Naive thymus-derived CD8-positive, alpha-beta T cell (primary cell): ENCODE measurements at places on chromosomes 4 and X. TPM values are rescaled to one million over a fixed set of nuclear protein-coding genes. Genes with fewer than 3 reads are reported as not detected.

The SERPINA7 gene
- total RNA-seq, result not detected

The HSFX3 gene
- total RNA-seq, result not detected

The SMPX gene
- not detected for total RNA-seq

DNA sequence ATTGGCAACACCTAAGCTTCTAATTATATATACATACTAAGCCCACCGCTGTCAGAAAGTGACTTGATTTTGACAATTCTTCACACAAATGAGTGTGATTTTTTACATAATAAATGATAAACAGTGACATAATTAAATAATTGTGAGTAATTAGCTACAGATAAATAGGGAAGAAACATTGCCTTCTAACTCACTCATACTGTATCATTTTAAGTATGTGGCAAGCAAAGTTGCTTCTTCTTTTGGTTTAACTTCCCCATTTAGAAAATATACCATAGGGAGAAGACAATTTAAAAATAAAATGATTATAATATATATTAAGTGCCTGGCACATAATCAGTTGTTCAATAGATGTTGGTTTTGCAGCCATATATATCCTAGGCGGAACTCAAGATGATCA is 644.2 kb downstream of the FSTL5 start:
- no peaks in the 10 kb centered on the region for H3K4me1 ChIP-seq
- H3K27me3 ChIP-seq, result no peaks in the 10 kb centered on the region
- no peaks in the 10 kb centered on the region for H3K36me3 ChIP-seq
- DNase-seq, result no peak
- no peak overlapping the region for H3K27ac ChIP-seq

DNA sequence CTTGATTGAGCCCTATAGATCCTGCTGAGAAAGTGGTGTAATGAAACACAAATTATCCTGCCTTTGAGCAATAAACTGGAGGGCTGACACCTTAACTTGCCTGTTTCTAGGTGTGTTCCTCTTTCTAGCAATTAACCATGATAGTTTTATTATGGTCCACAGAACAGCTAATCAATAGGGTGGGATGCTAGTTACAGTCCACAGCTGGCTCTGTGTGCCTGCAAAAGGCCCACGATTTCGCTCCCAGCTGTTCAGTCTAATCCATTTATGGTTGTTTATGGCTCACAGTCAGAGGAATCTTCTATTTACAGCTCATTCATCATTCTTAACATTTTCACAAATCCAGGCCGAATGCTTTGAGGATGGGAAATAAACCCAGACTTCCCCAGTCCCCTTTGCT is 674.9 kb downstream of the SMARCA1 start:
- H3K36me3 ChIP-seq, result no peaks in the 10 kb centered on the region
- DNase-seq, result no peak
- H3K4me1 ChIP-seq, result no peaks in the 10 kb centered on the region
- no peak overlapping the region for H3K27ac ChIP-seq
- no peaks in the 10 kb centered on the region for H3K27me3 ChIP-seq
- no peak overlapping the region for H3K4me3 ChIP-seq

- peaks cover 2% of the 10 kb centered on the region for H3K27me3 ChIP-seq
- no peaks in the 10 kb centered on the region for H3K36me3 ChIP-seq
- DNase-seq, result no peak
- H3K4me1 ChIP-seq, result peaks cover 4% of the 10 kb centered on the region
These were observed 77.9 kb downstream of the WWC2 start for GRCh38 chr4:183177001-183177400.

GRCh38 chr4:7941965-7942496 is 2.4 kb upstream of the AFAP1 start:
- peaks cover 14% of the 10 kb centered on the region for H3K4me1 ChIP-seq
- H3K27me3 ChIP-seq, result no peaks in the 10 kb centered on the region
- H3K36me3 ChIP-seq, result no peaks in the 10 kb centered on the region
- no peak overlapping the region for H3K4me3 ChIP-seq

GRCh38 chr4:120819805-120820437 is 102.6 kb downstream of the PRDM5 start:
- no peaks in the 10 kb centered on the region for H3K4me1 ChIP-seq
- no peak overlapping the region for H3K27ac ChIP-seq
- no peaks in the 10 kb centered on the region for H3K36me3 ChIP-seq
- DNase-seq, result no peak
- H3K27me3 ChIP-seq, result no peaks in the 10 kb centered on the region

DNA sequence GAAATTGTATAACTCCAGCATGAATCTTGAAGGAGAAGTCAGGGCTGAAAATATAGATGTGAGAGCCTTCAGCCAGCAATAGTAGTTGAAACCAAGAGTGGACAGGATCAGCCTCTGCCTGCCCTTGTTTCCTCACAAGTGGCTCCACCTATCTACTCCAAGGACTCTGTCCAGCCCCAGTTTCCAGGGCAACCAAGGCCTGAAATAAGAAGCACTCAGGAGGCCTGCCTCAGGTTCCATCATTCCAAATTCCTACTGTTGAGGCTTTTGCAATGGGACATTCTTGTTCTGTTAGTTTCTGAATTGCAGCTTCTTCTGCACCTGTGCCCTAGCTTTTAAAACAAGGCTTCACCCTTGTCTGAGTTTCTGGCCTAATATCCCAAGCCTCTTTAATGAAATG is 41.6 kb downstream of the TRPC5OS start:
- no peaks in the 10 kb centered on the region for H3K36me3 ChIP-seq
- no peak overlapping the region for H3K27ac ChIP-seq
- peaks cover 4% of the 10 kb centered on the region for H3K27me3 ChIP-seq
- DNase-seq, result no peak

DNA sequence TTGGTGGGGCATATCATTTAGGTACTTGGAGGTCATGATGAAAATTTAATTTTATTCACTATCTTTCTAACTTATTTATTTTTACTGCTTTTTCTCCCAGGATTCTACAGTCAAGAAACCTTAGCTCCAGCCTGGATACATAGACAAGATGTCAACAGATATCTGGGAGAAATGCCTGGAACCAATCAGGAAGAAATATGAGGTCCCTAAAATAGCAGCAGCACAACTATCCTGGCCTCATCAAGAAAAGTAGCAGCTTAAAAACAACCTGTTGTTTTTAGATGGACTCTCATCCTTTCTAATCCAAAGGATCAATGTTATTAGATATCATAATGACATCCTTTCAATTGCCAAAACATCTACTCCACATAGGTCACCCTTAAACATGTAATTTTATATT is 54.5 kb downstream of the MAOB start:
- H3K4me1 ChIP-seq, result no peaks in the 10 kb centered on the region
- no peak overlapping the region for H3K27ac ChIP-seq
- H3K27me3 ChIP-seq, result no peaks in the 10 kb centered on the region
- DNase-seq, result no peak
- H3K36me3 ChIP-seq, result no peaks in the 10 kb centered on the region
- H3K4me3 ChIP-seq, result no peak overlapping the region

DNA sequence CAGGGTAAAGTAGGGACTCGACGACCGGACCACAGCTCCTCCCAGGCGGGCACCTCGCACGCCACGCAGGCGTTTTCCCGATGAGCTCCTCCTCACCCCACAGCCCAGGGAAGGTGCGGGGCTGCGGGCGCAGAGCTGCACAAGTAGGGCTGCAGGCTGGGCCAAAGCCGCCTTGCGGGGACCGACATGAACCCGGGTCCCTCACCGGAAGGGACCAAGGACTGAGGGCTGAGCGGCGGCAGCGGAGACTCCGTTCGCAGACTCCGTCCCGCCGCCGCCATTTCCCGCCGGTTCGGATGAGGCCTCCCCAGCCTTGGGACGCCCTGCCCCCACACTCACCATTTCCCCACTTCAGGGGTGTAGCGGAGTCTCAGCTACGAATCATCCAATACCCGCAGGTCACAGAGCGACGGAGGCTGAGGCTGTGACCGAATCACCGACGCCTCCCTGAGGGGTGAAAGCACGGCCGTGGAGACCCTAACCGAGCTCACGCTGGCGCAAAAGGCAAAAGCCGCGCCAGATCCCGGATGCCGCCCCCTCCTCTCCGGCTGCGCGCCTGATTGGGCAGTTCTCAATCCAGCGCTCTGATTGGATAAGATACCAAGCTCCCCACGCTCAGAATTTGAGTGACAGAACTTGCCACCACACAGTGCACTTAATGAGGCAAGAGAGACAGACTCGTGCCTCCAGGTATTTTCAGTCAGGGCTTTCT is at the start of gene ZNF732:
TSS of gene ZNF732 (minus strand) at position 506 of the 712 bp plus-strand sequence. CDS start at position 342, 164 bp downstream.
- H3K36me3 ChIP-seq, result peaks cover 43% of the 10 kb centered on the region
- no peak within 1 kb of the TSS for H3K27ac ChIP-seq
- H3K4me1 ChIP-seq, result peaks cover 15% of the 10 kb centered on the region
- DNase-seq, result no peak
- peaks cover 25% of the 10 kb centered on the region for H3K27me3 ChIP-seq

- no peak overlapping the region for H3K27ac ChIP-seq
- H3K4me3 ChIP-seq, result no peak overlapping the region
- no peaks in the 10 kb centered on the region for H3K4me1 ChIP-seq
- no peaks in the 10 kb centered on the region for H3K27me3 ChIP-seq
These were observed 551.5 kb upstream of the PITX2 start for GRCh38 chr4:111174331-111174730.

DNA sequence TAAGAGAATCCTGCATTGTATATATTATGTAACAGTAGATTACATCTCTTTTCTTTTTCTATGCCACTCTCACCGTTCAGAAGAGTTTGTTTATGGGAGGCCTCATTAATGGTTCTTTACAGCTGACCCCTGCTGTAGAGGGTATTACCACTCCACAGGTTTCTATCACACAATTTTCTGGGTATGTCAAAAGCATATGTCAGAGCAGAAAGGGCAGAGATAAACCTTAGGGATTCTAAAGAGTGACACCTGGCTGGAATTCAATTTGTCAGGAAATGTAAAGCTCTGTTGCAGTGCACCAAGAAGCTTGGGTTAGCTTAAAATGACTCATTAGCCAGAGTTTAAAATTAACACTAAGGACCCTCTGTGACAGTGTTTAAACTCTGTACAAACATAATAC is 658.7 kb downstream of the PCDH18 start:
- H3K4me1 ChIP-seq, result no peaks in the 10 kb centered on the region
- H3K27me3 ChIP-seq, result no peaks in the 10 kb centered on the region
- H3K36me3 ChIP-seq, result no peaks in the 10 kb centered on the region
- H3K27ac ChIP-seq, result no peak overlapping the region

- H3K36me3 ChIP-seq, result peaks cover 13% of the 10 kb centered on the region
- peak; percentile 89 for DNase-seq
- no peaks in the 10 kb centered on the region for H3K27me3 ChIP-seq
- peak overlapping the region; percentile 92 for H3K4me3 ChIP-seq
- H3K27ac ChIP-seq, result peak overlapping the region; percentile 96
- H3K4me1 ChIP-seq, result peaks cover 42% of the 10 kb centered on the region
These were observed 1.0 kb upstream of the ARHGAP4 start for GRCh38 chrX:153926858-153927671.

DNA sequence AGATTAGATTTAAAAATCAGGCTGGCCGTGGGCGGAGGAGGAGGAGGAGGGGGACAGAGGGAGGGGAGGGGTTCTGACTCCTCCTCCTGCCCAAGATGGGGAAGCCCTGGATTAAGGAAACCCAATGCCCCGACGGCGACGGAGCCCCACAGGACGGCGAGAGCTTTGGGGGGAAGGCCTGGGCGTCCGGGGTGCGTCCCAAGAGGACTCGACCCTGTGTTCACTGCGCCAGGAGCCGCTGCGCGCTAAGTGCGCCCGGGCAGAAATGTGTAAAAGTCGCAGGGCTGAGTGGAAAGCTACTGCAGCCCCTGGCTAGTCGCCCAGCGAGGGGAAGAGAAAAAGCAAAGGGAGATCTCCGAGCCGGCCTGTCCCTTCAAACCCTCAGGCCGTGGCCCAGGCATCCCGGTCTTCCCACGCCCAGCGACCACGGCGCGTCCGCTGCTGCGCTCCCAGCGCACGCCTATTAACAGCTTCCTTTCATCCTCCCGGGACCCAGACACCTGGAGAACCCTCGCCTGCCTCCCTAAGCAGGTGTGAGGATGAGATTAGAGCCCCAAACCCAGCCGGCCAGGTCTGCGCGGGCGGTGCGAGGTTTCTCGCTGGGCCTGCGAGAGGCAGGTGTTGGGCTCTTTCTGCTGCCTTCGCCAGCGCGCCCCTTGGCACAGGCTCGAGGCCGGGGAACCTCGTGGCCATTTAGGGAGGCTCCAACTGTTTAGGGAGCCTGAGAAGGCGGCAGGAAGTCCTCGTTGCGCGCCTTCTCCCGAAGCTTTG is 1.4 kb upstream of the RPS6KA3 start:
- peak overlapping the region; percentile 84 for H3K4me3 ChIP-seq
- DNase-seq, result no peak
- H3K27me3 ChIP-seq, result no peaks in the 10 kb centered on the region
- no peak overlapping the region for H3K27ac ChIP-seq

GRCh38 chrX:45747905-45748304 is 547.2 kb upstream of the DIPK2B start:
- H3K4me1 ChIP-seq, result peaks cover 20% of the 10 kb centered on the region
- H3K36me3 ChIP-seq, result no peaks in the 10 kb centered on the region
- DNase-seq, result no peak
- no peaks in the 10 kb centered on the region for H3K27me3 ChIP-seq
- no peak overlapping the region for H3K27ac ChIP-seq

GRCh38 chrX:41518841-41519220 is 71.7 kb downstream of the NYX start:
- no peak for DNase-seq
- no peaks in the 10 kb centered on the region for H3K27me3 ChIP-seq
- H3K36me3 ChIP-seq, result no peaks in the 10 kb centered on the region
- peak overlapping the region; percentile 43 for H3K27ac ChIP-seq
- H3K4me1 ChIP-seq, result peaks cover 27% of the 10 kb centered on the region

DNA sequence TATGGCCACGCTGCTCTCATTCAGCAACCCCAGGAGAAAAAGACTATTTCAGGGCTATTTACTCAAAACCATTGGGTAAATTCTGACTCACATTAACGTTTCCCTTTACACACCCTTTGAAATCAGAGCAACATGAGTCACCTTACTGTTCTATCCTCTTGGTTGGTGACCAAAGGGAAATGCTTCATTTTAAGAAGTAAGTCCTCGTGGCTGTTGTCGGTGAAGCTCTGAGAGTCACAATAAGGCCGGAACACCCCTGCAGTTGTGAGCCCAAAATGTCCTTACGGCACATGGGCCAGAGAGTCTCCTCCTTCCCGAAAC is 56.3 kb upstream of the SPRY1 start:
- no peak overlapping the region for H3K4me3 ChIP-seq
- no peaks in the 10 kb centered on the region for H3K4me1 ChIP-seq
- H3K27me3 ChIP-seq, result peaks cover 7% of the 10 kb centered on the region
- no peak for DNase-seq

- no peak overlapping the region for H3K4me3 ChIP-seq
- H3K36me3 ChIP-seq, result no peaks in the 10 kb centered on the region
- no peak for DNase-seq
- no peak overlapping the region for H3K27ac ChIP-seq
These were observed 43.7 kb downstream of the TASL start for GRCh38 chrX:30533835-30534234.
